ENCODE measurements at places on chromosomes 7 and 10.
A peak's percentile ranks its signal among the peaks of the same experiment; 100 is the strongest.

GRCh38 chr7:2613931-2614600 lies 17.7 kb upstream of the TTYH3 start:
- H3K36me3 ChIP-seq: no peaks in the 10 kb centered on the region
- peak; percentile 74 for DNase-seq
- no peaks in the 10 kb centered on the region for H3K4me1 ChIP-seq
- H3K27ac ChIP-seq: peak overlapping the region; percentile 29
- H3K4me3 ChIP-seq: no peak overlapping the region
- H3K27me3 ChIP-seq: no peaks in the 10 kb centered on the region

DNA sequence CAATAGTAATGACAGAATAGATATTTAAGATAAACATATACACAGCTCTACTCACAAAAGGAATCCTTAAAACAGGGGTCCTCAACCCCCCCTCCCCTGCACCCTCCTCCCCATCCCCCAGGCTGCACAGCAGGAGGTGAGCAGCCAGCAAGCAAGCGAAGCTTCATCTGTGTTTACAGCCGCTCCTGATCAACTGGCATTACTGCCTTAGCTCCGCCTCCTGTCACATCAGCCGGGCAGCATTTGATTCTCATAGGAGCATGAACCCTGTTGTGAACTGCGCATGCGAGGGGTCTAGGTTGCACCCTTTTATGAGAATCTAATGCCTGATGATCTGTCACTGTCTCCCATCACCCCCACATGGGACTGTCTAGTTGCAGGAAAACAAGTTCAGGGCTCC lies 65.5 kb downstream of the SMURF1 start:
- H3K4me1 ChIP-seq: peaks cover 4% of the 10 kb centered on the region
- no peaks in the 10 kb centered on the region for H3K36me3 ChIP-seq
- no peak overlapping the region for H3K4me3 ChIP-seq
- DNase-seq: peak; percentile 34
- H3K27me3 ChIP-seq: no peaks in the 10 kb centered on the region
- no peak overlapping the region for H3K27ac ChIP-seq

DNA sequence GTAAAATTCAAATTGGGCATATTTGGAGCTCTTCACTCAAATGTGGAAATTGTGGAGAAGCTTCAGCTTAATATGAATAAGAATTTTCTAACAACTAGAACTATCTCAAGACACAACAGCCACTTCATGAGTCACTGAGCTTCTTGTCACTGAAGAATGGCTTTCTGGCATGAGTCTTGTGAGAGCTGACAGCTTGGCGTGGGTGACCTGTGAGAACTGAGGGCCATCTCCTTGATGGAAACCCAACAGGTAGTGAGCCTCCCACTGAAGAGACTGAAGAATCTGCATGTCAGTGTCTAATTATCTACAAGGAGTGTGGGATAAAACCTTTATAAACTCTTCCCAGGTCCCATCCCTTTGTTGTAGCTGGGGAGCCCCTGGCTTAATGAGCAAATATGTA lies 66.0 kb downstream of the CLEC2L start:
- no peak overlapping the region for H3K27ac ChIP-seq
- DNase-seq: no peak
- no peaks in the 10 kb centered on the region for H3K36me3 ChIP-seq
- H3K27me3 ChIP-seq: no peaks in the 10 kb centered on the region
- H3K4me1 ChIP-seq: no peaks in the 10 kb centered on the region

- no peak overlapping the region for H3K4me3 ChIP-seq
- DNase-seq: no peak
- peaks cover 5% of the 10 kb centered on the region for H3K4me1 ChIP-seq
- H3K27me3 ChIP-seq: peaks cover 43% of the 10 kb centered on the region
Measured at GRCh38 chr7:101173752-101174244, 6.3 kb downstream of the NAT16 start.

- no peaks in the 10 kb centered on the region for H3K36me3 ChIP-seq
- H3K4me3 ChIP-seq: no peak overlapping the region
- no peaks in the 10 kb centered on the region for H3K27me3 ChIP-seq
- H3K27ac ChIP-seq: no peak overlapping the region
Measured at GRCh38 chr10:17344206-17344605, 110.2 kb downstream of the ST8SIA6 start.
